ENCODE measurements at places on chromosomes 16 and 17. TPM values are rescaled to one million over a fixed set of nuclear protein-coding genes. Genes with fewer than 3 reads are reported as not detected.

Gene MT1F
- 24.6 TPM for polyA plus RNA-seq

Gene TP53TG3
- not detected for polyA plus RNA-seq

Gene PRR35
- 0.09 TPM for polyA plus RNA-seq

Gene PPP4C
- 106 TPM for polyA plus RNA-seq

Gene C16orf92
- not detected for polyA plus RNA-seq

Gene RGS9
- 2.6 TPM for polyA plus RNA-seq

Gene KCNJ16
- 3.9 TPM for polyA plus RNA-seq

Gene CD300LB
- 0.64 TPM for polyA plus RNA-seq

Gene DHX8
- polyA plus RNA-seq, result 42.2 TPM

Gene OR1A2
- not detected for polyA plus RNA-seq

Gene TMEM94
- polyA plus RNA-seq, result 64.5 TPM

Gene MRPL38
- polyA plus RNA-seq, result 78.6 TPM

Gene RBFOX1
- 0.23 TPM for polyA plus RNA-seq

Gene KRT28
- 0.37 TPM for polyA plus RNA-seq

Gene MARCHF10
- 1.1 TPM for polyA plus RNA-seq

Gene NUDT16L1
- polyA plus RNA-seq, result 37.1 TPM

Gene MYADML2
- polyA plus RNA-seq, result 0.07 TPM

Gene KRTAP4-4
- not detected for polyA plus RNA-seq

Gene KRT33B
- 6.1 TPM for polyA plus RNA-seq

Gene OSGIN1
- polyA plus RNA-seq, result 3.8 TPM

Gene HES7
- polyA plus RNA-seq, result 0.75 TPM

Gene KRT39
- polyA plus RNA-seq, result 0.23 TPM

Gene CDH3
- 47.5 TPM for polyA plus RNA-seq

Measured in thymus (tissue), 14 donors.